ENCODE measurements at places on chromosomes 5 and 9. TPM values are rescaled to one million over a fixed set of nuclear protein-coding genes. Genes with fewer than 3 reads are reported as not detected.

Gene PLPP7
- 7.6 TPM for total RNA-seq

Gene PCDHB8
- 1.2 TPM for total RNA-seq

Gene SMIM33
- total RNA-seq = not detected

Gene RFX3
- total RNA-seq = 8.8 TPM

DNA sequence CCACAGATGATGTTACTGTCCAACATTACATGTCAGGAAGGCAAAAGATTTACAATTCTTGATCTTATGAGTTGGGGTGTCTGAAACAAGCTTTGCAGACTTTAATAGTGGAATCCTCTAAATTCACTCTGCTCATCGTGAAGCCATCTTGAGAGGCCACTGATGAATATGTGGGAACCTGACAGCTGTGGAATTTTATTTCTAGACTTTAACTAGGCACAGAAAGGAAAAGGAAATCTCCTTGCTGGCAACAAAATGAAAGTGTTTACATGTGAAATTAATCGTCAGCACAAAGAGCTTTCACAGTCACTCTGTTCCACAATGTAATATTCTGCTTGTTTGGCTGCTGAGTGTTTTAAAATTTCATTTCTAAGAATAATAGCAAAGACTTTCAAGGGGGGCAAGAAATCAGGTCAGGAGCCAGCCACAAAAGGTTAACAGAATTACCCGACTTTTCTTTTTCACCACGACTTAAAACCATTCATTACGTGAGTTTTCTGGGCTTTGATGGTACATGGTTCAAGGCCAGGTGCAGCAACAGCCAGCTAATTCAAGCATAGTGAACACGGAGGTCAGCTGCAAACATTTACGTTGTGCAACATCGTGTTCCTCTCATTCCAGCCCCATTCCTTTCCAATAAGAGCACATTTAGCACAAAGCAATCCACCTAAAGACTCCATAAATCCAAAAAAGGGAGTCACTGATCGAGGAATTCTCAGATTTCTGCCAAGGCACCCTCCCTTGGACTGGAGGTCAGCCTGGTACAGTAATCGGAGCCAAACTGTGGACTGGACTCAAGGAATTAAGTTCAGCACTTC is 14.6 kb downstream of the NREP start:
- H3K27ac ChIP-seq = peak overlapping the region; percentile 26
- no peaks in the 10 kb centered on the region for H3K36me3 ChIP-seq
- DNase-seq = peak; percentile 26
- H3K27me3 ChIP-seq = no peaks in the 10 kb centered on the region
- H3K4me1 ChIP-seq = peaks cover 4% of the 10 kb centered on the region

- no peak overlapping the region for H3K27ac ChIP-seq
- H3K27me3 ChIP-seq = no peaks in the 10 kb centered on the region
- DNase-seq = no peak
- no peak overlapping the region for H3K4me3 ChIP-seq
- H3K4me1 ChIP-seq = peaks cover 11% of the 10 kb centered on the region
- H3K36me3 ChIP-seq = no peaks in the 10 kb centered on the region
Measured at GRCh38 chr9:77585335-77585786, 62.8 kb downstream of the GNA14 start.

DNA sequence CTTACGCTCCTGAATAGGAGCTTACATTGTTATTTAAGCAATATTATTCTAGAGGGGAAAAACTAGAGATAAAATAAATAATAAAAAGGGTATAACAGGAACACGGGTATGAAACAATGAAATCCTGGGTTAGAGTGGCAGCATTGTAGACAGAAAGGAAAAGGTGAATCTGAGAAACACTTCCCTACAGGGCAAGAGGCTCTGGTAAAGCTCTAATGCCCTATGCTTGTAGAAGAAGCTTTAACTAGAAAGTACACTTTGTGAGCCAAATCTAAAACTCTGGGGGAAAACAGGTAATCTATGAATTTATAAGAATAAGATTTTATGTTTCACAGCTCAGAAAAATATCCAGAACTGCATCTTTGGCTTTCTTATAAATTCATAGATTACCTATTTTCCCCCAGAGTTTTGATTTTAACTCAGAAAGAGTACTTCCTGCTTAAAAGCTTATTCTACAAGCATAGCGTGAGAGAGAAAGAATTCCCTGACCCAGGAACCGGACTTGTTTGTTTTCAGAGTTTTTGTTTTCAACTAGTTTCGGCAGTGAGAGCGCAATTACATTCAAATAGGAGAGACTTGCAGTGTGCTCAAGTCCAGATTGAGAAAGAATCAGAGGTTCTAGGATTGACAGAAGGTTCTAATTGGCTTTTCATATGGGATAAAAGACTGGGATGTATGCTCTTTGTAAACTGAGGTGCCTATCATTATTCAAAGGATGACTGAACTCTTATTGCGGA is 651.0 kb upstream of the RORB start:
- no peak overlapping the region for H3K4me3 ChIP-seq
- no peaks in the 10 kb centered on the region for H3K27me3 ChIP-seq
- no peaks in the 10 kb centered on the region for H3K4me1 ChIP-seq
- DNase-seq = no peak

DNA sequence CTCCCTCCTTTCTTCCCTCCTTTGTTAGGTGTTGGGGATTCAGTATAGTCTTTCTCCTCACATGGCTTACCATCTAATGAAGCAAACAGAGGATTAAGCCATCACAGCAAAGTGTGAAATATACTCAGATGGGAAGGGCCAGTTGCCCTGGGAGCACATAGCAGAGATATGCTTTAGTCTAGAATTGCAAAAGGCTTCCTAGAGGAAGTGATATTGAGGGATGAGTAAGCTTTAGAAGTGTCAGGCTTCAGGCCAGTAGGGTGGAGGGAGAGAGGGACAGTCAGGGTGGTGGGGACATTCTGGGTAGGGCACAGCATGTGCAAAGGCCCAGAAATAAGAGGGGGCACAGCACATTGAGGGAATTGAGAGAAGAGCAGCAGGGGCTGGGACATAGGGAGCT is 46.2 kb upstream of the GLRA1 start:
- H3K27me3 ChIP-seq = no peaks in the 10 kb centered on the region
- DNase-seq = no peak
- H3K4me3 ChIP-seq = no peak overlapping the region
- no peaks in the 10 kb centered on the region for H3K36me3 ChIP-seq

GRCh38 chr9:98992885-98993569 is 49.3 kb downstream of the COL15A1 start:
- DNase-seq = no peak
- H3K4me1 ChIP-seq = peaks cover 6% of the 10 kb centered on the region
- H3K27ac ChIP-seq = no peak overlapping the region
- no peaks in the 10 kb centered on the region for H3K36me3 ChIP-seq

DNA sequence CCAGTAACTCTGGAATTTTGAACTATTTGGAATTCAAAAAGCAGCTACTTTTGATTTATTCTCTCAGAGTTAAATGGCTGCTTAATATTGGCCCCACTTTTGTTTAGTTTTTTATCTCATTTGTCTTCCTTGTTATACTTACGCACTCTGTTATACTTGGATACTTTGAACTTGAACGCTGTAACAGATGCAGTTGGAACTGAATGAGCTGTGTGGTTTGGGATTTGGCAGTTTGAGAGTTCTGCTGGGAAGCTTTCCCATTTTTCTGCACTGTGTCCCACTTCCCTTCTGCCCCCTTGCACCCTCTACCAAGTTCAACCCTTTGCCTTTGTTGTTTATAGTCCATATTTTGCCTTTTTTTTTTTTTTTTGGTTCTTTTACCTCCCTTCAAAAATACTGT is 3.8 kb downstream of the RHOBTB3 start:
- no peak overlapping the region for H3K4me3 ChIP-seq
- H3K27me3 ChIP-seq = no peaks in the 10 kb centered on the region
- no peaks in the 10 kb centered on the region for H3K36me3 ChIP-seq
- DNase-seq = peak; percentile 56
- peak overlapping the region; percentile 22 for H3K27ac ChIP-seq

DNA sequence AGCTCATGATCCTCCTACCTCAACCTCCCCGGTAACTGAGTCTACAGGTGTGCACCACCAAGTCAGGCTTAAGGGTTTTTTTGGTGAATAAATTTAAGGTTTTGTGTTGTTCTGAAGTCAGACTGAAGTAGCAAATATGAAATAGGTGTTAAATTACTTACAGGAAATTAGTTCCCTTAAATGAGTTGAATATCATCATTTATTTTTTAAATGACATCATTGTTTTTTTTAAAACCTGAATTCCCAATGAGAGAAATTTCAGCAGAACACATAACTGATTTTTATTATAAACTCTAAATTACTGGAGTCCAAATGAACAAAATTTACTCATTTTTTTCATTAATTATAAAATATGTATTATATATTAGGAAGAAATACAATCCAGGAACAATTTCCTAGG is 33.0 kb upstream of the NRG2 start:
- H3K27me3 ChIP-seq = no peaks in the 10 kb centered on the region
- H3K4me1 ChIP-seq = no peaks in the 10 kb centered on the region
- H3K36me3 ChIP-seq = no peaks in the 10 kb centered on the region
- H3K4me3 ChIP-seq = no peak overlapping the region

GRCh38 chr5:82174919-82175219 is 103.3 kb downstream of the RPS23 start:
- no peaks in the 10 kb centered on the region for H3K4me1 ChIP-seq
- no peak for DNase-seq
- peaks cover 2% of the 10 kb centered on the region for H3K27me3 ChIP-seq

DNA sequence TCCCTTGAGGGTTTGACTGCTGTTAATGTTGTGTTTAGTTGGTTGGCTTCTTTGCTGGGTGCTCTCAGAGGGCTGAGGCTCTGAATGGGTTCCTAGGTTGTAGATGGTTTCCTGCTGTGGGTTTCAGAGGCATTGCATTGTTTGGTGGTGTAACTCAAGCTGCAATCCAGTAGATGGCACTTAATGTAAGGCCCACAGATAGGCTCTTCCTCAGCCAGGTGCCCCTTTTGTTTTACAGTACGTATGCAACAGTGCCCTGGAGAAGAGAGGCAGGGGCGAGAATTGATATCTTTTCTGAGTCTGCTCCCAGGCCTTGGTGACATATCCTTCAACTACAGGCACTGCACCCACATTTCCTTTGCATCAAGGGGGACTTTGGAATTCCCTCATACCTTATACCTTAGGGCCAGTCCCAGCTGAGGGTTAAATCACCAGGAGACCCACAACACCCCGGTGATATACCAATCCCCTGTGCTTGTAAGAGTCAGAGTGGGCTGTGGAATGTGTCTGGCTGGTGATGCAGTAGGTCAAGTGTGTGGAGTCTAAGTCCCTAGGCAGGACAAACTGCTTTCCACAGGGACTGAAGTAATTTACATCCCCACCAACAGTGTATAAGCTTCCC is 7.0 kb upstream of the UGT3A2 start:
- H3K4me3 ChIP-seq = no peak overlapping the region
- H3K27me3 ChIP-seq = no peaks in the 10 kb centered on the region
- no peaks in the 10 kb centered on the region for H3K36me3 ChIP-seq
- no peak overlapping the region for H3K27ac ChIP-seq
- H3K4me1 ChIP-seq = peaks cover 2% of the 10 kb centered on the region
- DNase-seq = no peak

All from ovary (tissue), 10 donors.